ENCODE measurements at places on chromosomes 5 and 9.

DNA sequence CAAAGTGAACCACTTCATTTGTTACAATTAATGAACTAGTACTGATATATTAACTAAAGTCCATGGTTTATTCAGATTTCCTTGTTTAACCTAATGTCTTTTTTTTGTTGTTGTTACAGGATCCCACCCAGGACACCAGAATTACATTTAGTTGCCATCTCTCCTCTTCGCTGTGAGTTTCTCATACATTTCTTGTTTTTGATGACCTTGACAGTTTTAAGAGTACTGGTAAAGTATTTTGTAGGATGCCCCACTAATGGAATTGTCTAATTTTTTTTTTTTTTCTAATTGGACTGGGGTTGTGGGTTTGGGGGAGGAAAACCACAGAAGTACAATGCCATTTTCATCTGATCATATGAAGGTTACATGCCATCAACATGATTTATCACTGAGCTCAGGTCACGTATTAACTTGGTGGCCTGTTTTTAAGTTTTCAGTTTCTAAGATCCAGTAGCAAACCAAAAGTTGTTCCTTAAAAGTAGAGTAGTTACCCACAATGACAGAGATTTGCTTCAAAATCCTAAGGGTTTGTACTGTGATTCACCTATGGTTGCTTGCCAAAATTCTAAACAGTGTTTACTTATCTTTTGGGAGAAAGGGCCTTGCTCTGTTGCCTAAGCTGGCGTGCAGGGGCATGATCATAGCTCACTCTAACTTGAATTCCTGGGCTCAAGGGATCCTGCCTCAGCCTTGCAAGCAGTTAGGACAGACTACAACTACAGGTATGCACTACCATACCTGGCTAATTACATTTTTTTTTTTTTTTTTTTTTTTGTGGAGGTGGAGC is 4.5 kb upstream of the OTULIN start:
- DNase-seq: no peak

DNA sequence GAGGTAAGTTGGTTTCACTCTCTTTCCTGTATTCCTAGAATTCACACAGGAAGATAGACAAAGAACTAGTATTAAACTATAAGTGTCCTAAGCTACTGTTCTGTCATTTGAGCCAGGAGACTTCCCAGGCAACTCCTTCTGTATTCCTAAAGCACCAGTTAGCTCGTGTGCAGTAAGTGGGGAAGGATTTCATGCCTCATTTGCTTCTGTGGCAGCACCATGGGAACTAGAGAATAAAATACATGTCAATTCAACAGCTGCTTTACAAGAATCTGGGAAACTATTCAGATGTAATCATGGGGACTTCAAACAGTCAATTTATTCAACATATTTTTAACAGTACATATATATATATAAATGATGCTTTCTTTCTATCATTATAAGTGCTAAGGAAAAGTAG is 762.3 kb downstream of the PRELID2 start:
- no peak for DNase-seq

DNA sequence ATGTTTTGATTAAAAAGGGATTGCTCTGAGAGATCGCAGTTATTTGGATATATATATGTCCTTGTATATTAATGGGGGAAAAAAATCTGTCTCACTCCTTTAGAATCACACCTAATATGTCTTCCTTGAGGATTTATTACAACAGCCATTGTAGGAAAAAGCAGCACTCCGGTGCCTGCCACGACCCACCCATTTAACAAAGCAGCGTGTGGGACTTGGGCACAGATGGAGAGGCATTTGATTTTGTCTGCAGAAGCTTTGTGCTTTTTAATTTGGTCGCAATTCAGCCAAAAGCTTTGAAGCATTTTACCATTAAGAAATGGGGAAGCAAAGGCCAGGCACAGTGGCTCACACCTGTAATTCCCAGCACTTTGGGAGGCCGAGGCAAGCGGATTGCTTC is 159.2 kb downstream of the SMARCA2 start:
- no peak for DNase-seq

DNA sequence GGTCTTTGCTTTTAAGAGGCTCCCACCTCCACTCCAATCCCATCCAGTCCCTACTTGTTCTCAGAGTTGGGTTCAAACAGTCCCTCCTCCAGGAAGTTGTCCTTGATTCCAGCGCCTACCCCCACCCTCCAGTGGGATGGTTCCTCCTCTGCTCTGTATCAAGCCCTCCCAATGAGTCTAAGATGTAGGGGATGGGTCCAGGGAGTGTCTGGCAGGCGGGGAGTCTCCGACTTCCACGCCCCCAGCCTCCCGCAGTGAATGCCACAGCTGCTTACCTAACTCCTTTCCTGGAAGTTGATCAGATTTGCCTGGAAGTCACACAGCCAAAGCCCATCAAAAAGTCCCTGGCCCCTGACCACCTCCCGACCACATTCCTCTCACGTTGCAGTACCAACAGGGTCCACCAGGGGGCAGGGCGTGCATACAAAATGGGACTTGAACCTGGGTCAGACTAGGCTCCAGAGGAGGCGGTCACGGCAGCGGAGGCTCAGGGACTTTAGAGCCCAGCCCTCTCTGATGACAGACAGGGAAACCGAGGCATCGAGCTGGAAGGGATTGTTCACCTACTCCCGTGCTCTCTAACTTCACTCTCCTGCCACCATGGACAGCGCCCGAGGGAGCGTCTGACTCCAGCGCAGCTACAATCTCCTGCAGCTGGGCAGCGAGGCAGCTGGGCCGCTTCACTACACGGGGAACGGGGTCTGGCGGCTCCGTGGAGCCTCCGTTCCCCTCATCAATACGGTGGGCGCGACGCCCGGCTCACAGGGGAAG is 25.0 kb upstream of the TDRD7 start:
- peak; percentile 84 for DNase-seq

- peak; percentile 56 for DNase-seq
Measured at GRCh38 chr5:119070578-119070827, 384 bp upstream of the DMXL1 start.

- no peak for DNase-seq
Measured at GRCh38 chr9:94881023-94881422, 154.5 kb downstream of the AOPEP start.

- DNase-seq: no peak
Measured at GRCh38 chr5:140253985-140254384, 48.9 kb downstream of the PFDN1 start.

DNA sequence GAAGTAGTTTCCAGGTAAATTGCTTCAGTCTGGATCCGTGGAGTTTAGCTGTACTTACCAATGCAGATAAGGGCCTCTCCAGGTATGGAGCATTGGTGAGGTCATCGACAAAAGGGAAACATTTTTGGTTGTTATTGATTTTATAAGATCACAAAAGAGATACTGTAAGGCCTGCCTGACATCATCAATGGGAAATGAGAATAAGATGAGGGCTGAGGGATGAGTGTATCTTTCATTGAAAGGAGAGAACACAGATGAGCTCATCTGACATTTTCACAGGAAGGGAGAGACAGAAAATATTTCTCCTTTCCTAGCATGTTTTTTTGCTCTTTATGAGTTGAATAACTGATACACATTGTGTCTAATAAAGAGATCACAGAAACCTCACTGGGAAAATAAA is 233.6 kb downstream of the SAXO1 start:
- no peak for DNase-seq

DNA sequence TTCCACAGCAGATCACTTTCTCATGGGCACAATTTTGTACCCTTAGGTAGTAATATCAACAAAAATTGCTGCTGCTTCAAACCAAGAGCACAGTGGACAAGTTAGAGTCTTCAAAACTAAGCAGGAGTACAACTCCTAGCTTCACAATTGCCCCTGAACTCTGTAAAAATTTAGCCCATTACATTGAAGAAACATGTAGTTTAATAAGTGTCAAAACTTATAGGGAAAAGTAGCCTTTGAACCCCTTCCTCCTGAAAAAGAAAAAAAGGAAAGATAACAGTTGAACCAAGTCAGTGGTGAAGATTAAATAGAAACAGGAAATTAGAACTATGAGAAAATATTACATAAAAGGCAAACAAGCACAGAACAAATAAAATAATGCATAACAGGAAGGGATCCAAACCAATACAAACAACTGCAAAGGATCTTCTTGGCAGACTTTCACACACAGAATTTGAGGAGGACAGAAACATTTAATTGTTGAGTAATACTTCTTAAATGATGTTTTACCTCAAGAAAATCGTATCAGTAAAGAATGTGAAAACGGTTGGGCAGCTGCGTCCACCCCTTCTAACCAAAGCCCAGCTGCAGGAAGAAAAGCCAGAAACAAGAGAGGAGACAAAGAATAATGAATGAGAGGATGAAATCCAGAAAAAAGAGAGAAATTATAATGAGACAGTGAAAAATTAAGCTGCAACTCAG is 636.0 kb downstream of the NR2F1-AS1 start:
- DNase-seq: no peak

GRCh38 chr5:132256086-132256782 is 1.3 kb upstream of the PDLIM4 start:
- no peak for DNase-seq

DNA sequence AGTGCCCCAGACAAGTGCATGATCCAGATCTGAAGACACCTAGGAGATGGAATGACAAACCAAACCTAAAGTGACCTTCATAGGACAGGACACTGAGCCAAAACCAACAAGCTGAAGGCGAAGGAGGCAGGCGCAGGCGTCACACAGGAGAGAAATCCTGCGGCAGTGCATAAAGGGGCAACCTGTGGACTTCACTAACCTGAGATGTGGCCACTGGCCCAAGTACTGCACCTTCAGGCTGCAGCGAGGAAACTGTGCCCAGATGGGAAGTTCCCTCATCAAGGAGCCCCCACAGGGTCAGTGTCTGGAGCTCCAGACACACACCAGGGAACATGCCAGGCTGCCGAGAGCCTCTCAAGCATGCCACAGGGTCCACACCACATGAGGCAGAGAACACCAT is 3.7 kb downstream of the IPPK start:
- DNase-seq: no peak

DNA sequence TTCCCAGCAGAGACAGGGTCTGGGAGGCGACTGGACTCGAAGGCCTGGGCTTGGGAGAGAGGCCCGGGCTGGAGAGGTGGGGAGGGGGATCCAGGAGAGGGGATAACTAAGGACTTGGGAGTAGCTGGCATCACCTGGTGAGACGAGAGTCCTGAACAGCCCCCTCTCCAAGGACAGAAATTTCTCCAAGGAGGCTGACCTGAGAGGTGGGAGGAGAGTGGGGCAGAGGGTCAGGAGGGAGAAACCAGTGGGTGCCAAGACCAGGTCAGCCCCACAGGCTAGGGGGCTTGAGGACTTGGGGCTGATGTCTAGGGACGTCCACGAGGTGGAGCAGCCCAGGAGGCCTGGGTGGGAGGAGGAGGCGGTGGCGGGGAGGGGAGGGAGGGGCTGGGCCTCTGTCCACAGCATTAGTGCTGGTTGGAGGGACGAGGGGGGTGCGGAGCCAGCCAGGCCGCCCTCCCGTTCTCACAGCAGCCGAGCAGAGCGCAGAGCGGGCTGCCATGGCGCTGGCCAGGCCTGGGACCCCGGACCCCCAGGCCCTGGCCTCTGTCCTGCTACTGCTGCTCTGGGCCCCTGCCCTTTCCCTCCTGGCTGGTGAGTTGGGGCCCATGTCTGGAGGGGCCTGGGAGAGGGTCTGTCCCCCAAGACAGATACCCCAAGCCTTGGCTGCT is at the start of gene CRB2:
Gene CRB2 (plus strand): TSS at position 437 of the 671 bp plus-strand sequence. CDS start 64 bp downstream, at position 501.
- DNase-seq: no peak

DNA sequence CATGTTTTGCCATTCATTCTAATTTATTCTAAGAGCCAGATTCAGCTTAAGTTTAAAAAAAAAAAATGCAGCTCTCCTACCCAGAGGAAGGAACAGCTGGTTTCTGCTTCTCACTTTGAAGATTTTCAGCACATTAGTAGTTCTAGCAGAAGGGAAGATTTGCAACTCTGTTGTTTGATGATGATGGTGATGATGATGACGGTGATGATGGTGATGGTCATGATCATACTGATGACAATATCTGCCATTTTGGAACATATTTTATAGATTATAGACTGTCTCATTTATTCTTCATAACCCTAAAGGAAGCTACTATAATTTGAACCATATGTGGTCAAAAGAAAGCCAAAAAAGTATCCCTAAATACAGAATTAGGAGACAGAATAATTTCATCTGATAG is 7.9 kb upstream of the MED10 start:
- DNase-seq: no peak

- DNase-seq: no peak
Measured at GRCh38 chr5:103119070-103119764, 721 bp downstream of the GIN1 start.

GRCh38 chr9:121283856-121284732 is 16.1 kb downstream of the GSN start:
- peak; percentile 67 for DNase-seq

GRCh38 chr5:53557386-53557785 is 3.1 kb upstream of the NDUFS4 start:
- DNase-seq: no peak

DNA sequence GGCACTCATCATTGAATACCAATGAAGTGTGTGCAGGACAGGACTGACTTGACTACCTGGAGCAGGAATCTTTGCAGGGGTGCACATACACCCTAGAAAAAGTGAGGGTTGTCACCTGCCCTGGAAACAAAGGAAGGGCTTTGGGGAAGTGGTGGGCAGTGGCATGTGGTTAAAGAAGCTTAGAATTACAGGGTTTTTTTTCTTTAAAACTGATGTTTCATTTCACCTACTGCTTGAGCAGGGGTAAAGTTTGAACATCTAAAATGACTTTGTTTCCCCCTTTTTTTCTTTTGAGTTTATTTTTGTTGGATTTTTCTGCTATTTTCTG is 2.0 kb upstream of the KDM3B start:
- DNase-seq: no peak

DNA sequence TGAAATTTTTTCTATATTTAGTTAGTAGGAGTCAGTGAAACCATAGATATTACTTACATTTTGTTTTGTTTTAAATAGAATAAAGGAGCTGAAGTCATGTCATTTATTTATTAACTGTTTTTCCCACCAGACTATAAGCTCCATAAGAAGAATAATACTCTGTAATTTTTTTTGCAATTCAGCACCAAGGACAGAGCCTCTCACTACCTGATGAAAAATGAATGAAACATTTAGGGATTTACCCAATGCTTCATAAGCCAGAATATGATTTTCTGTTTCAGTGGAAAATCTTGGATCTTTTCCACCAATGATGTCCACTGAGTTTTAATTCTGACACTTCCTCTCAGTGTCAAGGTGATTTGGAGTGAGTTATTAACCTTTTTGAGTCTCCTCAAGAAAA is 624.9 kb upstream of the GRAMD2B start:
- no peak for DNase-seq

- DNase-seq: no peak
Measured at GRCh38 chr5:132800545-132800944, 12.6 kb upstream of the SOWAHA start.

- no peak for DNase-seq
Measured at GRCh38 chr5:109328626-109329025, 81.1 kb downstream of the PJA2 start.

DNA sequence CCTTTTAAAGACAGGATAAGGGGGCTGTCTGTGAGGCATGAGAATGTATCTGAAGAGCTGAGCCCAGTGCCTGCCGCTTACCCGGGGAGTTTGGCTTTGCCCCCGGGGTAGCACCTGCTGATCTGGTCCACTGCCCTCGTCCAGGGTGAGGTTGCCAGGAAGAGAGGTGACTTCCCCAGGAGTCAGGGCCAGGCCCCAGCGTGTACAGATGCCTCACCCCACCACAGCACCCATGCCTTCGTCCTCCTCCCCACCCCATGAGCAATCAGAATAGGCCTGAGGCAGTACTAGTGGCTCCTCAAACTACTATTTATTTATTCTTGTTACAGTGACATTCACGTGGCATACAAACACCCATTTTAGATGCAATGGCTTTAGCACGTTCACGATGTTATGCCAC is 15.7 kb upstream of the AIF1L start:
- DNase-seq: no peak

GRCh38 chr5:73642344-73642743 is 16.3 kb downstream of the ARHGEF28 start:
- no peak for DNase-seq

GRCh38 chr5:158943057-158943456 is 156.7 kb downstream of the EBF1 start:
- DNase-seq: no peak
